Stimulated activated CD4-positive, alpha-beta T cell treated with anti-CD3 and anti-CD28 coated beads, Interleukin-12 subunit alpha, Interleukin-12 subunit beta, amount 100 ng/mL, for 48 hours (primary cell): ENCODE measurements at places on chromosomes 3 and 15.

GRCh38 chr3:158347966-158348365, 223.0 kb upstream of the MLF1 start:
- no peak for DNase-seq

- no peak for DNase-seq
Observed at GRCh38 chr3:27714146-27714526, 8.0 kb downstream of the EOMES start.

GRCh38 chr3:99970198-99970597, 144.1 kb downstream of the FILIP1L start:
- no peak for DNase-seq

GRCh38 chr3:132726341-132726823, 4.2 kb upstream of the NPHP3 start:
- peak; percentile 9 for DNase-seq

- no peak for DNase-seq
Observed at GRCh38 chr15:100692246-100692645, 89.9 kb downstream of the ASB7 start.

DNA sequence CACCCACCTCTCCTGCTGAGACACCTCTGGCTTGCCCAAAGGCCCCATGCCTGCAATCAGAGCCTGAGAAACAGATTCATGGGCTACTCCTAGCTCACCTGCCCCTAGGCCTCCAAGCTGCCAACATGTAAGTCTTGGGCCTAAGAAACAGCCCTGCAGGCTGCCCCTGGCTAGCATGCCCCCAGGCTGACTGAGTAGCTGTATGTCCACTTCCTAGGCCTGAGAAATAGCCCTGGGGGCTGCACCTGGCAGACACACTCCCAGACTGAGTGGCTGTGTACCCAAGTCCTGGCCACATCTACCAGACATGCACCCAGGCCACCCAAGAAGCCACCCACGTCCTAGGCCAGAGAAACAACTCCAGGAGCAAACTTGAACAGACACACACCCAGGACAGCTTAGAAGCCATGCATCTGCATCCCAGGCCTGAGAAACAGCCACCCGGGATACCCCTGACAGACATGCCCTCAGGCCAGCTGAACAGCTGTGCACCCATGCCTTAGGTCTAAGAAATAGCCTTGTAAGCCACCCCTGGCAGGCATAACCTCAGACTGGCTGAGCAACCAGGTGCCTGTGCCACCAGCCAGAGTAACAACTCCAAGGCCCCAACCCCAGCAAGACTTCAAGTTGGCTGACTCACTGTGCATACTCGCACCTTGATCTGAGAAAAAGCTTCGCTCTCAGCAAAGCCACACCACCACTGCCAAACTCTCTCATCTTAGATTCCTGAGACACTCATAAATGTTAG, 12.0 kb upstream of the NRG4 start:
- DNase-seq = no peak

DNA sequence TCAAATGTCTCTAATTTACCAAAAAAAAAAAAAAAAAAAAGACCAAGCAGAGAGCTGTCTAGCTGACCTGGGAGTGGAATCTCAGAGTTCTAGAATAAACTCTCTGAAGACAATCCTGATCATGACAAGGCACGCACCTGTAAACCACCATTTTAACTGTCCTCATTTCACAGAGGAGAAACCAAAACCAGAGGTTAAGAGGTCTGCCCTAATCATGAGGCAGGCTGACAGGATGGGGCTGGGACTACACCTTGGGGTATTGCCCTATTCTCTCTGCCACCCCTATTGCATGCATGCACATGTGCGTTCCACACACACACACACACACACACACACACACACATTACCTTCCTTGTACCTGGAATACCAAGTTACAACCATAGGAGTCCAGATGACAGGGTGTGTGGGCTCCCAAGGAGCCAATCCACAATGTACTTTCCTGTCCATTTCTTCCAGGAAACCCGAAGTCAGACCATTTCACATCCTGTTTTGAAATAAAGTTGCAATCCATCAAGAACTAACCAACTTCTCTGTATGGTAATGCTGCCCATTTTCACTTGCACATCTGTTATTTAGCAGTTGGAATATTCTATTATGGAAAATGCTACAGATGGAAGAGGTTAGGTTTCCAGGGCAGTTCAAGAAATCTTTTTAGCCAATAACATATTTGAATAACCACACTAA, 34.6 kb downstream of the HSPBAP1 start:
- DNase-seq = no peak

DNA sequence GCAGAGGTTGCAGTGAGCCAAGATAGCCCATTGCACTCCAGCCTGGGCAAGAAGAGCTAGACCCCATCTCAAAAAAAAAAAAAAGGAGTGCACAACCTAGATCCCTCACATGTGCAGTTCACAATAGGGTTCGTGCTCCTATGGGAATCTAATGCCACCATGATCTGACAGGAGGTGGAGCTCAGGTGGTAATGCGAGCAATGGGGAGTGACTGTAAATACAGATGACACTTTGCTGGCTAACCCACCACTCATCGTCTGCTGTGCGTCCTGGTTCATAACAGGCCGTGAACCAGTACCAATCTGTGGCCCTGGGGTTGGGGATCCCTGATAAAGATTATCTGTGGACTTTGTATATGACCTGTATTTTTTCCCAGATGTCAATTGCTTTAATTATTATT, 16.7 kb downstream of the USP8 start:
- no peak for DNase-seq

- no peak for DNase-seq
Observed at GRCh38 chr3:49865198-49865784, 4.4 kb downstream of the CAMKV start.

DNA sequence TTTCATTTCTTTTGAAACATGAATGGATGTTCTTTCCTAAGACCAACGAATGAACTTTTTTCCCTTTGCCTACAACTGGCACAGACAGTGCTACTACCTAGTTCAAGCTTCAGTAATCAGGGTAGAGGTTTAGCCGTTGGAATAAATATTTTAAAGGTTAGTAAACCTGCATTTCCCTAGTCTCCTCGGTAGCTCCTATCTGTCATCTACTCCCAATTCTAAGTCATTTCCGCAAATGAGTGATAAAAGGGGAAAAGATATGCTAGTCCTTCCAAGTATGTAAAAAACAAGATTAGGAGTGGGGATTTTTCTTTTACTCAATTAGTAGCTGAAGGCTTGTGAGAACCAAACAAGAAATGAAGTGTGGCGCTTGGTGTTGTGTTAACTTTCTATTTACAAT, 15.2 kb downstream of the SLTM start:
- no peak for DNase-seq

- no peak for DNase-seq
Observed at GRCh38 chr15:47887241-47887800, 170.0 kb downstream of the SEMA6D start.

- no peak for DNase-seq
Observed at GRCh38 chr3:71466483-71466882, 117.0 kb downstream of the FOXP1 start.

DNA sequence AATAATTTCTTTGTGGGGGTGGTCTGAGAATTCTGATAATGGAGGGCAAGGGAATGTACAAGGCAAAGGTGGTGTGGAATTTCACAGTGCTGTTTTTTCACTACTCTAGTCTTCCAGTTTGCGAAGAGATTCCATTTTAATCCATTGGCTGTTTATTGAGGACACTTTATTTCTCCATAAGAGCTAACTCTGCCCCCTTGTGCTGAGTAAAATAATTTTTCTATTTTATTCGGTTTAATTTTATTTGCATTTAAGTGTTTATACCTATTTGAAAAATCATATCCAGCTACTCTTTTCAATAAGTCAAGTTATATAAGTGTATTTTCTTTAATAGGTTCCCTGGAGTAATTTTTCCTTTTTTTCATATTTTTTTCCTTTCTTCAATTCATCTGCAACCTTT, 840.1 kb downstream of the TUSC7 start:
- no peak for DNase-seq

GRCh38 chr3:50639055-50639494, 22.1 kb downstream of the MAPKAPK3 start:
- DNase-seq = no peak

- no peak for DNase-seq
Observed at GRCh38 chr15:76576523-76577279, 240.1 kb downstream of the ISL2 start.

GRCh38 chr3:136380530-136380929, 130.4 kb downstream of the PCCB start:
- no peak for DNase-seq
